ENCODE measurements at places on chromosomes 4 and X. TPM values are rescaled to one million over a fixed set of nuclear protein-coding genes. Genes with fewer than 3 reads are reported as not detected.
A peak's percentile ranks its signal among the peaks of the same experiment; 100 is the strongest.

DNA sequence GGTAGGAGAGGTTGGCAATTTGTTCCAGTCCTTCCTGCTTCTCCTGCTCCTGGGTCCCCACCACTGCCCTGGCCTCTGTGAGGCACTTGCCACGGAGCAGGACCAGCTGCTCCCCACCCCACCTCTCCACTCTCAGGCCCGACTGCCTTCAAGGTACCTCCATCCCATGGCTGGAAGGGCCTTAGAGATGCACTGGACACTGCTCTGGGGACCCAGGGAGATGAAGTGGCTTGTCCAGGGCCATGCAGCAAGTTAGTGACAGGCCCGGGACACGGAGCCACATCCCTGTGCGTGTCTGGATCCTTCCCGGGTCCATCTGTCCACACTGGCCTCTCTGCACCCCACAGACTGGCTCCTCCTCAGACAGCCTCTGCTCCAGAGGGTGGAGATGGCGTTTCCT is 105.3 kb downstream of the CPZ start:
- peaks cover 3% of the 10 kb centered on the region for H3K4me1 ChIP-seq
- H3K36me3 ChIP-seq: no peaks in the 10 kb centered on the region
- H3K4me3 ChIP-seq: no peak overlapping the region
- no peak for DNase-seq

DNA sequence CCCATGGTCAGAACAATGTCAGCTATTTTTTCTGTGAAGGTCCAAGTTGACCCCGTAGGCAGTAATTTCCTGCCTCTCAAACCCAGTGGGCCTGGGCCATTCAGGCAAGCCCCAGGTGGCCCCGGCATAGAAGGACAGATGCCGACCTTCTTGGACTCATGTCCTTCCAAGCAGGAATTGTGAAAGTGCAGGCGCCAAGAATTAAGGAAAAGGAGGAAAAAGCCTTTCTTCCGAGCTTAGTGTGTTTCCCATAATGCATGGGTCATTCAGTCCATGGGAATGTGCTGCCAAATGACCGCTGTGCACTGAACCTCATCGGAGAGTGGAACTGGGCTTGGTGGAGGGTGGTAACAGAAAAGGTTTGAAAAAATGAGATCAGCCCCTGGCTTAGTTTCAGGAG is 196.5 kb upstream of the HS3ST1 start:
- H3K27me3 ChIP-seq: no peaks in the 10 kb centered on the region
- peak; percentile 50 for DNase-seq
- peaks cover 3% of the 10 kb centered on the region for H3K4me1 ChIP-seq
- no peak overlapping the region for H3K4me3 ChIP-seq
- no peaks in the 10 kb centered on the region for H3K36me3 ChIP-seq
- peak overlapping the region; percentile 53 for H3K27ac ChIP-seq

GRCh38 chrX:83077606-83078005 is 430.5 kb upstream of the POU3F4 start:
- H3K27me3 ChIP-seq: no peaks in the 10 kb centered on the region
- no peak overlapping the region for H3K27ac ChIP-seq
- H3K36me3 ChIP-seq: no peaks in the 10 kb centered on the region
- H3K4me3 ChIP-seq: no peak overlapping the region
- no peak for DNase-seq

- no peaks in the 10 kb centered on the region for H3K36me3 ChIP-seq
- peak; percentile 74 for DNase-seq
- H3K4me1 ChIP-seq: no peaks in the 10 kb centered on the region
- no peak overlapping the region for H3K27ac ChIP-seq
- no peak overlapping the region for H3K4me3 ChIP-seq
These were observed 13.1 kb upstream of the KLHL13 start for GRCh38 chrX:118129681-118130080.

GRCh38 chr4:140059159-140059558 is 94.8 kb downstream of the MAML3 start:
- DNase-seq: peak; percentile 25
- H3K4me1 ChIP-seq: no peaks in the 10 kb centered on the region
- no peaks in the 10 kb centered on the region for H3K36me3 ChIP-seq

DNA sequence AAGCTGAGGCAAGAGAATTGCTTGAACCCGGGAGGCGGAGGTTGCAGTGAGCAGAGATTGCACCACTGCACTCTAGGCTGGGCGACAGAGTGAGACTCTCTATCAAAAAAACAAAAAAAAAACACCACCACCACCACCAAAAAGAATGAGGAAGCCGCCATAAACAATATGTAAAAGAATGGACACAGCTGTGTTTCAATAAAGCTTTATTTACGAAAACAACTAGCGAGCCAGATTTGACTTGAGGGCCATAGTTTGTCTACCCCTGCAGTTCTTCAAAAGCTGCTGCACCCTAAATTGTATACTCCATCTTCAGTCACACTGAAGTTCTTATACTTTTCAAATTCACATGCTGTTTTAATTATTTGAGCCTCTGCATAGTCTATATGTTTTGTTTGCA is 306.5 kb upstream of the KLF3 start:
- no peak for DNase-seq
- no peak overlapping the region for H3K4me3 ChIP-seq
- no peak overlapping the region for H3K27ac ChIP-seq
- H3K4me1 ChIP-seq: no peaks in the 10 kb centered on the region

DNA sequence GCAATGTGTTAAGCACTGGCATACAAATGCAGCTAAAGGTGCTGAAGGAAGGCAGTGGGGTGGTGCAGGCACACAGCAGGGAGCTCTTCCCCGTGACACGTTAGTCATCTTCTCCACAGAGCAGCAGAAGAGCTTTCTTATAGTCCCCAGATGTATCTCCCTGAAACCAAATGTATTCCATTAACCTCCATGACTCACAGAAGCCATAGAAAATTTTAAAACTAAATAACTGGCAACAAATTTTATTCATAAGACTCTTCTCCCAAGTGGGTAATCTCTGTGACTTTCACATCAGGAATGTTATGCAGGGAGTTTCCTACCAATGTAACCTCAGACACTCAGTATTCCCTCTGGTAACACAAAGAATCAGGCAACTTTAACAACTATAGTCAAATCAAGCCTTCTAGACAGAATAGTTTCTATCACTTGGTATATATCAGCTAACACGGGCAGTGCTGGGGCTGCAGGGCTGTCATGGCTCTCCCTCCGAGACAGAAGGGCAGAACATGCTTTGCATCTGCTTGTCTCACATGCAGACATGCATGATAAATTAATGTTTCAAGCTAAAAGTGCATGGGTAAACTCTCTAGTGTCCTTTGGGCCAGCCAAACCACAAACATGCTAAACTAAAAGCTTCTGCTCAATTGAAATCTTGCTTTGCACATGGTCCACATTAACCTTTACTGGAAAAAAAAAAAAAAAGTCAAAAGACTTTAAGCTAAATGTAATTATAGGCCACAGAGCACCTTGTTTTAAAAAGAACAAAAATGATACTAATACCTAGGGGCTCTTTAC is 28.2 kb downstream of the ANXA5 start:
- peak; percentile 53 for DNase-seq
- H3K27me3 ChIP-seq: no peaks in the 10 kb centered on the region
- H3K4me1 ChIP-seq: no peaks in the 10 kb centered on the region

DNA sequence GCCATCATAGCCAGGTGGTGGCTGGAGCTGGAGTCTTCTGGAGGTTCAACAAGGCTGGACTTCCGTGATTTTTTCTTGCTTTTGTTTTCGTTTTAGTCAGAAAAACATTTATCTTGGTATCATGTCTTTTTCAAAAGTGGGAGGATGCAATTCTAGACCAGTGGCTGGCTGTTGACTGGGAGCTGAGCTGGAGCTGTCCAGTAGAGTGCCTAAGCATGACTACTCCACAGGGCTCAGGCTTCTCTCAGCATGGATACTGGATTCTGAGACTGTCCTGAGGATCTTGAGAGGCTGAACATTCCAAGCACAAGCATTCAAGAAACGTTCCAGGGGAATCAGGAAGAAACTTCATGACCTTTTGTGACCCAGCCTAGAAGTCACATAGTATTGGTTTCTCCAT is 598.1 kb downstream of the MID1IP1 start:
- no peak overlapping the region for H3K4me3 ChIP-seq
- DNase-seq: peak; percentile 19
- peaks cover 5% of the 10 kb centered on the region for H3K4me1 ChIP-seq
- peaks cover 35% of the 10 kb centered on the region for H3K27me3 ChIP-seq
- no peaks in the 10 kb centered on the region for H3K36me3 ChIP-seq

- no peak for DNase-seq
- no peaks in the 10 kb centered on the region for H3K36me3 ChIP-seq
- H3K27me3 ChIP-seq: no peaks in the 10 kb centered on the region
- no peak overlapping the region for H3K4me3 ChIP-seq
- H3K4me1 ChIP-seq: no peaks in the 10 kb centered on the region
- no peak overlapping the region for H3K27ac ChIP-seq
These were observed 21.3 kb downstream of the IL15 start for GRCh38 chr4:141657550-141658250.

DNA sequence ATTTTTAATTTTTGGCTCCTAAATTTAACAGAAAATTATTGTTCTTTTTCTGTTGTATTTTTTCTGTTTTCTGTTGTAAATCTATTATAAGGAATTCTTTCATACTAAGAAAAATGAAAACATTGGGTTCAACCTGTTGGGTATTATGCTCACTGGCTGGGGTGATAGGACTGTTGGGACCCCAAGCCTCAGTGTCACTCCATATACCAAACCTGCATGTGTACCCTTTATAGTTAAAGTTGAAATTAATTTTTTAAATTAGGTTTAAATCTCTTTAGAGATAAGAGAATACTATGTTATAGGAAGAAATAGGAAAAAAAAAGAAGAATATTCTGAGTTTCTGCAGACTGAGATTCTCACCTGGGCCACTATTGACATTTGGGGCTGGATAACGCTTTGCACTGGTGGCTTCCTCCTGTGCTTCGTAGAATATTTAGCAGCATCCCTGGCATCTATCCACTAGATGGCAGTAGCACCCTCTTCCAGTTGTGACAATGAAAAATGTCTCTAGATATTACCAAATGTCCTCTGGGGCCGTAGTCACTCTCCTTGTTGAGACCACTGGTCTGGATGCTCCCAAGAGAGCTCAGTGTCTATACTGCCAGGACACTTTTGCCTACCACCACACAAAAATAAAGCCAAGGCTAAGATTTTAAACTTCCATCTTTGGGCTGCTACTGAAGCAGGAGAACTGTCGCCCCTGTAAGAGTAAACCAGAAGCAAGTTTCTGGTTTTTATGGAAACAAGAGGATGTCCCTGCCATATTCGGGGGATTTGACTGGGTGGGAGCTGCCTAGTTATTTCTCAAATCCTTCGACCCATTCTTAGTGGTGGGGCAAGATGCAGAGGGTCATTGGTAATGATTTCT is 22.4 kb upstream of the CLTRN start:
- H3K4me3 ChIP-seq: no peak overlapping the region
- no peaks in the 10 kb centered on the region for H3K4me1 ChIP-seq

DNA sequence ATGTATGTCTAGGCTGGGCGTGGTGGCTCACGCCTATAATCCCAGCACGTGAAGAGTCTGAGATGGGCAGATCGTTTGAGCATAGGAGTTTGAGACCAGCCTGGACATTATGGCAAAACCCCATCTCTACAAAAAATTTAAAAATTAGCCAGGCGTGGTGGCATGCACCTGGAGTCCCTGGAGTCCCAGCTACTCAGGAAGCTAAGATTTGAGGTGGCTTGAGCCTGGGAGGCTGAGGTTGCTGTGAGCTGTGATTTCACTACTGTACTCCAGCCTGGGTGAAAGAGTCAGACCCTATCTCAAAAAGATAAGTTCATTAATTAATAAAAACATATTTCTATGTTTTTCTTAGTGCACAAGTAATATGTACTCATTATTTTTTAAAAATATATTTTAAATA is 238.1 kb downstream of the ARHGAP24 start:
- no peak overlapping the region for H3K4me3 ChIP-seq
- peaks cover 2% of the 10 kb centered on the region for H3K36me3 ChIP-seq
- H3K4me1 ChIP-seq: no peaks in the 10 kb centered on the region
- H3K27ac ChIP-seq: no peak overlapping the region

- H3K27ac ChIP-seq: no peak overlapping the region
- peaks cover 2% of the 10 kb centered on the region for H3K4me1 ChIP-seq
- H3K36me3 ChIP-seq: no peaks in the 10 kb centered on the region
- peaks cover 48% of the 10 kb centered on the region for H3K27me3 ChIP-seq
These were observed 380.8 kb downstream of the BCOR start for GRCh38 chrX:39716802-39717540.

GRCh38 chr4:186144946-186145569 is 40.6 kb downstream of the FAM149A start:
- peaks cover 13% of the 10 kb centered on the region for H3K4me1 ChIP-seq
- peaks cover 5% of the 10 kb centered on the region for H3K27me3 ChIP-seq
- H3K27ac ChIP-seq: peak overlapping the region; percentile 76
- peak; percentile 79 for DNase-seq
- peak overlapping the region; percentile 62 for H3K4me3 ChIP-seq
- H3K36me3 ChIP-seq: no peaks in the 10 kb centered on the region

- peaks cover 16% of the 10 kb centered on the region for H3K4me1 ChIP-seq
- DNase-seq: peak; percentile 68
- H3K4me3 ChIP-seq: no peak overlapping the region
- H3K36me3 ChIP-seq: peaks cover 5% of the 10 kb centered on the region
These were observed 189.1 kb downstream of the AFAP1 start for GRCh38 chr4:7750523-7750922.

GRCh38 chr4:144223661-144224060 is 83.1 kb upstream of the GYPA start:
- no peak overlapping the region for H3K4me3 ChIP-seq
- peak; percentile 83 for DNase-seq
- H3K27ac ChIP-seq: no peak overlapping the region
- no peaks in the 10 kb centered on the region for H3K4me1 ChIP-seq
- H3K27me3 ChIP-seq: no peaks in the 10 kb centered on the region

- H3K27me3 ChIP-seq: no peaks in the 10 kb centered on the region
- no peak overlapping the region for H3K27ac ChIP-seq
- no peaks in the 10 kb centered on the region for H3K4me1 ChIP-seq
- no peak overlapping the region for H3K4me3 ChIP-seq
These were observed 55.5 kb upstream of the SEC24B start for GRCh38 chr4:109378076-109378475.

- peaks cover 26% of the 10 kb centered on the region for H3K4me1 ChIP-seq
- no peaks in the 10 kb centered on the region for H3K36me3 ChIP-seq
These were observed 39.5 kb upstream of the GRPEL1 start for GRCh38 chr4:7107166-7107905.

DNA sequence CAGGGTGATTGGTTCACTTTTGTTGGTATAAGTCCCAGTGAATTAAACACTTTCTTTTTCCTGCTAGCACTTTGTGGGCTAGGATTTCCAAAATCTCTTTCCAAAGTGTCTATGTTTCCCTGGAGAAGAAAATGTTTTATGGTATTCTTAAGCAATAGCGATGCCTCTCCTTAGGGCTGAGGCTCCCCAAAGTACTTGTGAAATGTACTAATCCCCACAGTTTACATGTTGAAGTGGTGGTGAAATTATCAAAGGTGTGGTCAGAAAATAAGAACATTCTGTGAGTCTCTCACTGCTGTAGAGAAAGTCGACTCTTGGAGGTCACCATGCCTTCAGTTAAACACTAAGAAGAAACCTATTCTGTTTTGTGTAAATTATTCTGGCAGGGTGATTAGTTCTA is 51.5 kb upstream of the AMELX start:
- no peak for DNase-seq
- H3K27ac ChIP-seq: no peak overlapping the region
- H3K27me3 ChIP-seq: peaks cover 7% of the 10 kb centered on the region
- H3K36me3 ChIP-seq: no peaks in the 10 kb centered on the region

RNF212 gene
- total RNA-seq: 3.2 TPM

GAGE12F gene
- total RNA-seq: not detected

FAM9B gene
- total RNA-seq: not detected

MAP7D3 gene
- 12.6 TPM for total RNA-seq

DMP1 gene
- total RNA-seq: 0.04 TPM

IL21 gene
- total RNA-seq: not detected

CXCL8 gene
- total RNA-seq: 4.0 TPM

MID2 gene
- 11.3 TPM for total RNA-seq

RNF128 gene
- total RNA-seq: 0.09 TPM

PLA2G12A gene
- 16.4 TPM for total RNA-seq

USP17L26 gene
- total RNA-seq: not detected

CSN3 gene
- total RNA-seq: not detected

PARM1 gene
- total RNA-seq: 65.7 TPM

SOWAHB gene
- 0.13 TPM for total RNA-seq

CTAG1B gene
- total RNA-seq: not detected

ZMAT1 gene
- total RNA-seq: 1.9 TPM

CFP gene
- 3.2 TPM for total RNA-seq
